HAP-1 (cell line): ENCODE measurements at places on chromosomes 13 and 19.
A peak's percentile ranks its signal among the peaks of the same experiment; 100 is the strongest.

DNA sequence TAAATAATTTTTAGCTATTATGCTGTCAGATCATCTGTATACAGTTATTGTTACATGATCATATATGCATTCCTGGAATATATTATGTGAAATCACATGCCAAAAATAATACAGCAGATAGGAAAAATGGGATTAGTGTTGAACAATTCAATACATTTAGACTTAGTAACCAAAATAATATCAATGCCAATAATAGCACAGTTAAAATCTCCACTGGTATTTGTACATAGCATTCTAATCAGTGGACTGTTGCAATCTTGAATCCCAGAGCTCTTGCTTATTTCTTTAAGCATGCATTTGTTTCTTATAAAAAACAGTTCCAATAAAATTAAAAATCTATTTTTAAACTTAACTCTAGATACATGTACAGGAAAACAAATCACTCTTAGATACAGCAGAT lies 2772.2 kb downstream of the PCDH9 start:
- no peak for DNase-seq

- no peak for DNase-seq
Measured at GRCh38 chr19:47374876-47375693, 26.0 kb downstream of the DHX34 start.

- no peak for DNase-seq
Measured at GRCh38 chr13:79468819-79469218, 12.1 kb upstream of the NDFIP2 start.

DNA sequence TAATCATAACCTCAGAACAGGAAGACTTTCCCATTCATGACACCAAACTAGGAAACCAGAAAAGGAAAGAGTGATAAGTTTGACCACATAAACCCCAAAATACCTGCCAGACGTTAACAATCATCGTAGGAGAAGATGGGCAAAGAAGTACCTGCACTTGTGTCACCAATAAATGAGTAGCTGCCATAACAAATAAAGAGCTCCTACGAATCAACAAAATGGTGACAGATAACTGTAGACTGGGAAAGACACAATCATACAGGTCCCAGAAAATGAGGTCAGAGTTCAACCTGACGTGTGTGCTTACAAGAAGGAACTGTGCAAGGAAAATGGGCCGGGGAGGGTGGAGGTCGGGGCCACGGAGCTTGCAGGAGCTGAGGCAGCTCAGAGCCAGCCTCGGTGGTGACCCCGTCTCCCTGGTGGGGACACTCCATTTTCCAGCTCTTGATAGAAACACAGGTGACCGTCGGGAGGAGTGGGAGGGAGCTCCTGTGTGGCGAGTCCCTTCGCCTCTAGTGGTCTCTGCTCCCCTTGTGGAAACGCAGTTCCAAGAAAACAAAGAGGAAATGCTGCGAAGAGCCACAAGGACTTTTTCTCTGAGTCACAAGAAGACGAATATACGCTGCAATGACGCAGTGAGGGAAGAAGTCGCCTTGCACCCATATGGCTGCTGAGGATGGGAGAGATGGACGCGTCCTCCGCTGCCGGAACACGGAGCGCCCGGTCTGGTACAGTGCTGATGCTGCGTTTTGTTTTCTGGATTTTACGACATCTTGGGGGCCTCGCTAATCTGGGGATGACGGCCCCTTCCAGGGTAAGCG lies 9.5 kb downstream of the PIP5K1C start:
- DNase-seq, result no peak

GRCh38 chr13:94056362-94056990 lies 423.0 kb downstream of the DCT start:
- no peak for DNase-seq

DNA sequence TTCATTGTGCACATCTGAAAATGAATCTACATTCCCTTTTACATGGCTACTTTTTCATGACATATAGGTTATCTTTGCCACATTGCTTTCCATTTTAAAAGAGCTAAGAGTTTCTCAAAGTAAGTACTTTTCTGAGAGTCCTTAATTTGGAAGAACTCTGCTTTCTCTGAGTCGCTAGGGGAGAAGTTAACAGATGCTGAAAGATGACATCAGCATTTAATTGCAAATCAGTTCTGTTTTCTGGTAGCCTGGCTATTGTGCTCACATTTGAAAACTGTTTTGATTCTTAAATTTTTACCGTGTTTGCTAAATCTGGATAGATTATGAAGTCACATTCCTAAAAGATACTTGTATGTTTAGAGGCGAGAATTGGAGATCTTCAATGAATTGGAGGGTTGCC lies 107.7 kb upstream of the C1QTNF9B start:
- DNase-seq, result no peak

GRCh38 chr19:29666578-29667386 lies 1.5 kb downstream of the PLEKHF1 start:
- DNase-seq, result peak; percentile 70

DNA sequence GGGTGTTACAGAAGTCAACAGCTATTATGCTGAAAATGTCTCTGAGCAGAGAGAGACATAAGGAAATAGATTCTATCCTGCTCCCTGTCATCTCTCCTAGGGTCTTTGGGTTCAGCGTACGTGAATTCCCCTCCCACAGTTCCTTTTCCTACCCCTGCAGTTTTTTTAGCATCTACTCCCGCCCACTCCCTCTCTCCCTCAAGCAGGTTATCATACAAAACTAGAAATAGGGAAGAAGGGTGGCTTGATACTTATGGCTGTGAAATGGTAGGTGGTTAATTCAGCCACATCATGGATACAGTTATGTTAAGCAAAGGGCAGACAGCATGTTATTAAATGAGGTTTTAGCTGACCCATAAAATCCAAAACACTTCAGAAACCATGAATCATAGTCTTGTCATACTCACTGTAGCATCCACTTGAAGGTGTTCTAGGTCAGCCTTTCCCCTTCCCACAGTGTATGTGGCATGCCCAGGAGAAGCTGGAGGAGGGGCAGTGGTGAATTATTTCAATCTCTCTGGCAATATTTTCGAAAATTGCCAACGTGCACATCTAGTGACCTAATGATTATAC lies 236.8 kb upstream of the SERP2 start:
- DNase-seq, result no peak

- no peak for DNase-seq
Measured at GRCh38 chr19:10270180-10270615, 722 bp upstream of the ICAM1 start.

- no peak for DNase-seq
Measured at GRCh38 chr13:31101472-31102170, 60.1 kb downstream of the HSPH1 start.

DNA sequence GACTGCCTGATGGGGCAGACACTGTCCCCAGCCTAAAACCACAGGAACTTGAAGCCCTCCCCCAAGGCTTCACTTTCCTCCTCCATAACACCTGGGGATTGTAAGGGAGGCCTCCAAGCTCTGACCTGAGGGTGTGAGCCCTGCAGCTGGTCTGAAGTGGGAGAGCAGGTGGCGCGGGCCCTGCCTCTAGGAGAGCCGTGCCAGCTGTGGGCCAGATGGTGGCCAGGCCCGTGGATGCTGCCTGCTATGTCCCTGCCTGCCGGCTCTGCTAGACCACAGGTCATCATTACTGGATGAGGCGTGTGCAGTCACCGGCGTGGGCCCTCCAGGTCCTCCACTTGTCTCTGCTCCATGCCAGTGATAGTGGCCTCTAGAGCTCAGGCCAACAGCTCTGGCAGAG lies 3.5 kb upstream of the KLHL26 start:
- no peak for DNase-seq

GRCh38 chr13:43023289-43023963 lies at the start of gene DNAJC15:
DNAJC15 (plus strand) TSS chr13:43023586; CDS start chr13:43023627, 41 bp downstream.
- DNase-seq, result no peak

DNA sequence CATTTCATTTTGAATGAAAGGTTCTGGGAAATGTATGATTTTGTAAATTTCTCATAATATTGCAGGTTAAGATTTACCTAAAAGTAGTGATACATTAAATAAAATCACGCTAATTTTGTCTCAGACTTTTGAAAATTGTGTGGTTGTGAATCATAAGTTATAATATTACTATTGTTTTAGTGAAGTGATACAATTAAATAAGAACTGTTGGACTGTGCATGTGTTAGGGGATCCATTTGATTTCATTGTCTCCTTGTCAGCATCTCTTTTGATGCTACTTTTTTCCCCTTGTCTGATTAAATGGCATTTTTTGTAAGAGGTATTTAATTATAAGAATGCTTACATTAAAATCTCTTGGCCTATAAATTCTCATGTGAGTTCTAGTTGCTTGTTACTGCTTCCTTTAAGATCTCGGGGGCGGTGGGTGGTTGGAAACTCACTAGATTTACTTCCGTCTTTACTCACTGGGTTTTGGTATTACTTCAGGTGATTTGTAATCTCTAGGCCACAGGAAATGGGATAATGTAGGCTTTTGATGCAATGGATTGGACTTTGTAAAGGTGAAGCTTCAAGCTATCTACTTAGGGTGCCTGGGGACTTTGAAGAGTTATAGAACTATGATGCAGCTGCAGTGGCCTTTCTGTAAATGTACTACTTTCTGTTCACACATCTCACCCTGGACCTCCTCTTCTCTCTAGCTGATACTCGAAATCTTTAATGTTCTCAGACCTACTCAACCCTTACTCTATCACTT lies 66.5 kb downstream of the PAN3 start:
- no peak for DNase-seq

- no peak for DNase-seq
Measured at GRCh38 chr19:45439190-45439568, 15.5 kb upstream of the ERCC1 start.

- DNase-seq, result no peak
Measured at GRCh38 chr13:29260684-29261083, 334.8 kb downstream of the SLC7A1 start.

- DNase-seq, result no peak
Measured at GRCh38 chr19:11054628-11055027, 34.6 kb upstream of the LDLR start.

DNA sequence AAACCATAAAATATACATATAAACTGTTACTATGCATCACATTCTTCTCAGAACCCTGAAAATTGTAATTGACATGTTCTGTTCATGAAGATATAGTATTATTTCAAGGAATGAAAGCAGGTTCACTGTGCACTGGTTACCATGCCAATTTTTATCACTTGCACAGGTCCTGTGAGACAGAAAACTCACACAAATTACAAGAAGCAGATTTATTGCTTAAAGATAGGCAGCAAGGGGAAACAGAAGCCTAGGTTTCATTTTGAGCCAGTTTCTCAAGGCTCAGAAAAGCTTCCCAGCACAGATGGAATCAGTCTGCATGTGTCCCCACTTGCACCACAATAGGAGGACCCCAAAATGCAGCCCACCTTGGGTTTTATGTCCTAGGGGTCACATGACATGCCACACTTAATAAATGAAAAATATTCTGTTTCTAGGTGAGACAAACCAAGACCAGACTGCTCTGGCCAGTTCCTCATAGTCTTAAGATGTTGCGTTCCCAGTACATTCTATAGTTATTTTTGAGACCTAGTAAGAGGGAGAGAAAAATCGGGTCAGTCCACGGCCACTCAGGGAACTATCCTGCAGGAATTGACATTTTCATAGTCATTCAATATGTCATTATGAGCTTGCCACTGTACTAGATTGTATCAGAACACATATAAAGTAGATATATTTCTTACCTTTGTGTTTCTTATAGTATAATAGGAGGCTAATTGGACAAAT lies 459.1 kb upstream of the ATXN8OS start:
- no peak for DNase-seq

DNA sequence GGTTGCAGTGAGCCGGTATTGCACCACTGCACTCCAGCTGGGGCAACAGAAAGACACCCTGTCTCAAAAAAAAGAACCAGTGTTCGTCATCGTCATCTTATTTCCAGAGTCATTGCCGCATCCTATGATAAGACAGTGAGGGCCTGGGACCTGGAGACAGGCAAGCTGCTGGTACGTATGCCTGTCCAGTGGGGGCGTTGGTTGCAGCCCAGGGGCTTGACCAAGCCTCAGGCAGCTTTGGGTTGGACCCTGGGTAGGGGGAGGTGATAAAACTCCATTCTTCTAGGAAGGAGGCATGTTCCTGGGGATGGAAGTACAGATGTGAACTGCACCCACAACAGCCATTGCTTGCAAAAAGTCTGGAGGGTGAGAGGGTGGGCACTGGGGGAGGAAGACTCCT lies 15.6 kb downstream of the WDR88 start:
- DNase-seq, result peak; percentile 41

- DNase-seq, result no peak
Measured at GRCh38 chr13:50513300-50513877, 330.1 kb downstream of the DLEU7 start.

DNA sequence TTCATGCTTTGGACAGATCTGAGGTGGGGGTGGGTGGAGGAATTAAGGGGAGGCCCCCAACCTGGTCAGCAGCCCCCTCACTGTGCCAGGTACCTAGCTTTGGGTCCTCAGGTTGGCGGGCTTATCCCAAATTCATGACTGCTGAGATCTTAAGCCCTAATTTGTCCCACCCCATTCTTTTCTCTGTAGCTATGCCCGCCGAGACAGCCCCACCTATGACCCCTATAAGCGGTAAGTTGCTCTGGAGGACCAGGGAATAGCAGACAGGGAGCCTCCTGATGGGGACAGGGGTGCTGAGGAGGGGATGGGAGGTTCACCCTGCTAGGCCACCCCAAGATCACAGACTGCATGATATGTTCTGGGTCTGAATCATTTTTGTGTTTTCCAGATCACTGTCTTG lies 14.3 kb downstream of the ZNF296 start:
- no peak for DNase-seq

GRCh38 chr19:55389386-55390317 lies 3.9 kb downstream of the RPL28 start:
- no peak for DNase-seq

- no peak for DNase-seq
Measured at GRCh38 chr13:27528908-27529307, 78.5 kb upstream of the MTIF3 start.

DNA sequence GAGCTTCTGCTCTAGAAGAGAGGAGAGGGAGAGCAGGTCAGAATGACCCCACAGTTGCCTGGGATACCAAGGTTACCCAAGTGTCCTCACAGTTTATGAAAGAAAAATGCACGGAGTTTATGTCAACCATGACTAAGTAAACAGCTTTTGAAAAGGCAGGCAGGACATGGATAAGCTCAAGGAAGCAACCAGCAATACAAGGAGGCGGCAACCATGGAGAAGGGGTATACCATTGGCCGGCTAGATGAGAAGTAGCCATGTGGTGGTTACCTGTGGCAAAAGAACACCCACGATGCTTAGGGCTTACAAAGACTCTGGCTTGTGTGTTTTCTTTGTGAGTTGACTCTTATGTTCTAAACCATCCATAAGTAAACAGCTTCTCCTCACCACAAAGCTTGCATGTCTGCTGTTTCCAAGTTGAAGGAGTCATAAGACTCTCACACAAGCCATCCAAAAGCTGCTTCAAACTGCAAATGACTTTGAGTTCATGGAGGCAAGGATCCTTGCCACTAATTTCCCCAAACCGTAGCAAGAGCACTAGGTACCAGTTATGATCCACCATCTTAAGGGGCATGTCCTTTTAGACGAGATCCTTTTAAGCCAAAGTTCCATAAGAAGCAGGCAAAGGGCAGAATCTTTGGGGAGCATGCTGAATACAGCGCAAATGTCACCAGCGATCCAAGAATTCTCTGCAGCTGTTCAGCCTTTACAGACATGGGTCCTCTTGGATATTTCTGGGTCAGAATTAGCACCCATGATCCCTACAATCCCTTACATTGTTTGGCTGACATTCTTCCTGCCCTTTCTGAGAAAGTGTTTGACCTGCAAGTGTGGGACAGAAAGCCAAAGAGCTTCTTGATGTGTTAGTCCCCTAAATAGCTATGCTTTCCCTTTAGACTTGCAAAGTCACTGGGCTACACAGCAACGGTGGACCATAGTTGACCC lies 74.8 kb upstream of the IPO5 start:
- no peak for DNase-seq
